ENCODE measurements at places on chromosomes 12 and 14. TPM values are rescaled to one million over a fixed set of nuclear protein-coding genes. Genes with fewer than 3 reads are reported as not detected.

DNA sequence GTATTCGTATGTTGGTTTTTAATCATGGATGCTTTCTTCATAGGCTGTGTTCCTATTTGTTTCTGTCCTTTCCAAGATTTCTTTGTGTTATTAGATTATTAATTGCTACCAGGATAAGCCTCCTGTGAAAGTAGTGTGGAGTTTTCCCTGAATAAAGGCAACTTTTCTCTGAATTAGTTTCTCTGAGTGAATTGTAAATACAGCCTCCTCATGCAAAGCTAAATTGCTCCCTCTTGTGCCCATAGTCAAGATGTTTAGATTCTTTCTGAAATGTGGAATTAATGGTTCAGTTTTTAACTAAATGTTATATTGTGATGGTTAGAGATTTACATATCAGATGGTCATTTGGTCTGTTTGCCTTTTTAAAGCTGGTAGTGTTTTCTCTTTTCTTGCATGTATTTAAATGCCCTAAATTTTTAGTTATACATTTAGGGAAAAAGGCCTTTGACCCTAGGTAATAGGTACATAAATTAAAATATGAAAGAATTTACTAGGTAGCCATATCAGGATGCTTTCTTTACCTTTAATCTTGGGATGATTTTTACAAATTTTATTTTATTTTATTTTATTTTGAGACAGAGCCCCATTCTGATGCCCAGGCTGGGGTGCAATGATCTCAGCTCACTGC, 8.9 kb downstream of the APAF1 start:
- DNase-seq: no peak

GRCh38 chr12:13956060-13956590, 25.3 kb downstream of the GRIN2B start:
- no peak for DNase-seq

DNA sequence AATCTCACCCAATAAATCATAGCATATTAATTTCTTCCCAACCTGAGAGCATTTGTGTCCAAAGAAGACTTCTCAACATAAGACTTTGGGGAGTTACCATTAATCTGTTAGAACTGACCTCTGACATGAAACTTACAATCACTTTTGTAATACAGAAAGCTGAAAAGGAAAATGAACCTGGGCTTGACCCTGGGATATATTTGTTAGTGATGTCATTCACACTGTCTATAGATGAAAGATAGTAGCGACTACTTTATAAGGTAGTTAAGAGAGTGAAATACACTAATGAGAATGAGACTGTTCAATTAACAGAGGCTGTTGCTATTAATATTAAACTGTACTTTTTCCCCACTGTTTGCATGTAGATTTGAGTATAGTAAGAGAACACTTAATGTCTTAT, 1334.8 kb upstream of the TMEM132C start:
- no peak for DNase-seq

The FIGNL2 gene
- 0.23 TPM for total RNA-seq

All from Panc1 (cell line).